ENCODE measurements at places on chromosomes 5 and 9. TPM values are rescaled to one million over a fixed set of nuclear protein-coding genes. Genes with fewer than 3 reads are reported as not detected.

The LHX2 gene
- 0.31 TPM for total RNA-seq

The IFNA8 gene
- total RNA-seq = not detected

The SYK gene
- total RNA-seq = 71.6 TPM

The LCP2 gene
- 73.0 TPM for total RNA-seq

GRCh38 chr5:96952974-96953730, 17.3 kb downstream of the LNPEP start:
- no peak for DNase-seq

The TAF11L11 gene
- total RNA-seq = not detected

The DOCK2 gene
- total RNA-seq = 47.8 TPM

DNA sequence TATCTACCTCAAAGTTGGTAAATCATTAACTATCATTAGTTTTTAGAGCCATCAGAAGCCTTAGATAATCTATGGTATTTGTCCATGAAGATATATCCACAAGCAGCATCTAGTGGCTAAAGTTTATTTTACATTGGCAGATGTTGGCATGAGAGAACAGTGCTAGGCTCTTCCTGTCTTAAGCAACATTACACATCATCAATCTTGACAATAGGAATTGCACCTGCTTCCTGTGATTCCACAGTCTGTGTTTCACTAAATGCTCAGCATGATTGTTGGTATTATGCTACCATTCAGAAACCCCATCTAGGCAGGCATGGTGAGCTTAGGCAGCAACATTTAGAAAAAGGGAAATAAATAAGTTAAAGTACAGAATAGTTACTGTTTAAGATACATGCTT, 246.6 kb downstream of the SLCO4C1 start:
- peak; percentile 36 for DNase-seq

DNA sequence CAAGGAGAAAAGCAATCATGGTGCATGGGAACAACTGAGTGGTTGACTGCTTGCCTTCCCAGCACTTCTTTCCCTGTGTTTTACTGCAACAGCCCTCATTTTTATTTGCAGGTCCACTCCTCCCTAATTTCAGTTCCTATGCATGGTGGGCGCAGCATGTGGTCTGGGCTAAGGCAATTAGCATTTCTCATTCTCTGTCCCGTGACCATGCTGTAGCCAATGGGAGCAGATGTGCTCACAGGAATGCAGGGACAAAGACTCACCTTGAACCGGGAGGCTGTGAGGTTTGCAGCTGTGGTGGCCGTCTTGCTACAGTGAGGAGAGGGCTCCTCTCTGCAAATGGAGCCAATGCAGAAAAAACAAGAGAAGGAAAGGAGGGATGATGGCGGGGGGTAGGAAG, 315.5 kb downstream of the SLIT3 start:
- no peak for DNase-seq

The CYLC2 gene
- total RNA-seq = not detected

DNA sequence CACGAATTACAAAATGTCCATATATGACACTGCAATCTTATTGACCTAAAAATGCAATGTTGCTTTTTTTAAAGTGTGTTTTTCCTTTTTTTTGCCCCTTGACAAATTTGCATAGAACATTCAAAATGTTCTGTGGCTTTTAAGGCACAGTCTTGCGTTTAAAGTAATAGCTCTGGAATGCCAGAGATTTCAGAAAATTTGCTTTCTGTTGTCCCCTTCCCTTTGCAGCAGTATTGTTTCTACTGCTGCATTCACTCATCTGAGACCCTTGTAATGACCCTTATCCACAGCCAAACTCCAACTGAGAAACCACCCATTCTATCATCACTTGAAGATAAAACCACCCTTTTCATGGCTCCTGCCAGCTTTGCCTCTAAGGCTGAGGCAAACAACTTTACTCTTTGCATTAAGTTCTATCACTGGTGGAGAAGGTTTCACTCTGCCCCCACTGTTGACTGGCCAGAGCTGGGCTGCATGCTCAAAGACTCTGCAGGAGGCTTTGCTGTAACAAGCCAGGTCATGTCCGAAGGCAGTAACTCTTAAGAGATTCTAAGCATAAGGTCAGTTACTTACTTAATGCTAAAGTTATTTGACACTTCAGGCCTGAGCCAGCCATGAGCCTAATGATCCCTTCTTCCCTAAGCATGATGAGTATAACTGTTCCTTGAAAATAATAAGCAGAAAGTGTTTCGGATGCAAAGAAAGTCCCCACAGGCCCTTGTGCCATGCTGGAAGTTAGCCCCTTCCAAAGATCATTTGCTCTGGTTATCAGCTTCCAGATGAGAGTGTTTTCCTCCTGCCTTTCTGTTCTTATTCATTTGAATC, 101.9 kb downstream of the CD180 start:
- peak; percentile 64 for DNase-seq

GRCh38 chr5:132820162-132820754, 7.2 kb downstream of the SOWAHA start:
- DNase-seq = peak; percentile 90
